ENCODE measurements at places on chromosomes 1 and 21.

DNA sequence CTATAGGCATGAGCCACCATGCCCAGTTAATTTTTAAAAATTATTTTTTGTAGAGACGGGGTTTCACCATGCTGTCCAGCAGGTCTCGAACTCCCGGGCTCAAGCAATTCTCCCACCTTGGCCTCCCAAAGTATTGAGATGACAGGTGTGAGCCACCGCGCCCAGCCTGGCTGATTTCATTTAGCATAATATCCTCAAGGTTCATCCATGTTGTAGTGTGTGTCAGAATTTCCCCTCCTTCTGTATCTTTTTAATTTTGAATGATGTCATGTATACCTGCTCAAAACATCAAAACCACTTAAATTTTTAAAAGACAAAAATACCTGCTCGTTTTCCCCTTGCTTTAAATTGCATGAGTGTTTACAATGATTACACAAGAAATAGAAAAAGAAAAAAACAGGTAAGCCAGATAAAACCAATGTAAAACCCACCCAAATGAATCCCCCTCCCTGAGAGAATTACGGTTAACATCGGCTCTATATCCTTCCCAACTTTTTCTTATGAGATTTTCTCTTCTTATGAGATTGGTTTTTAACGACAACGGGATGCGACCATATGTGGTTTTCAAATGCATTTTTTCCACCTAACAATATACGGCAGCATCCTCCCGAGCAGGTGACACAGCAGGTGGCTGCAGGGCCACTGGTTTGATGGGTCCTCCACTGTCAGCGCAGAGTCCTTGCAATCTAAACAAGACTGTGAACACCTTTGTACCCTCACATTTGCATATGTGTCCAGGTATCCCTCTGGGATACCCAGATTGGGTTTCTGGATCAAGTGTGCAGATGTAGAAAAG is 22.1 kb downstream of the IFFO2 start:
- no peak for DNase-seq

DNA sequence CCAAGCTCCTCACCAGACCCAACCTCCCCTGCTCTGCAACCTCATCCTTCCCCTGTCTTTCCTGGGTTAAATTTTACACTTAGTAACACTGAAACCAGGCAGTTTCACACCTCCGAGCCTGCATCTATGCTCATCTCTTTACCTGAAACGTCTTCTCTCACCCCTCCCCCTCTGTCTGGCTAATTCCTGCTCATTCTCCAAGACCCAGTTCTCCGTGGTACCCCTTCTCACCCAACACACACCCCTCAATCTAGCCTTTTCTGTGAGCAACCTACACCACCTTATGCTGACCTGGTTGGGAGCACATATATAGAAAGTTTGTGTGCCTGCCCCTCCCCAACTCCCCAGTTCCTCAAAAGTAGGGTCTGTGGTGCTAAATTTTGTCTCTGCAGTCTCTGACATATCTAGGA is 3.7 kb upstream of the KIAA1614 start:
- no peak for DNase-seq

DNA sequence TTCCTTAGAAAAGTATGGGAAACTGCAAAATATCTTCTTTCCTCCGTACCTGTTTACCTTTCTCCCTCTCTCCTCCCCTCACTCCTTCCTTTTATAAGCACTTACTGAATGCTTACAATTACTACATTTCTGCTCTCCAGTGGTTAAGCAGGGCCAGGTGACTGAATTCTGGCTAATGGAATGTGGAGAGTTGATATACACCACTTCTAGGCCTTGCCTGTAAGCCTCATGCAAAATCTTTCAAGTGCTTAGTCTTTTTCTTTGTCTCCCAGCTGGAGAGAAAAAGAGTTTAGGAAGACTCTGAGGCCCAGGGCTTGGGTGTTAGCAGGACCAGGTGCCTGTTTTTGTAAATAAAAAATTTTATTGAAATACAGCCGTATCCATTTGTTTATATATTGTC is 77.7 kb upstream of the CACNA1E start:
- no peak for DNase-seq

DNA sequence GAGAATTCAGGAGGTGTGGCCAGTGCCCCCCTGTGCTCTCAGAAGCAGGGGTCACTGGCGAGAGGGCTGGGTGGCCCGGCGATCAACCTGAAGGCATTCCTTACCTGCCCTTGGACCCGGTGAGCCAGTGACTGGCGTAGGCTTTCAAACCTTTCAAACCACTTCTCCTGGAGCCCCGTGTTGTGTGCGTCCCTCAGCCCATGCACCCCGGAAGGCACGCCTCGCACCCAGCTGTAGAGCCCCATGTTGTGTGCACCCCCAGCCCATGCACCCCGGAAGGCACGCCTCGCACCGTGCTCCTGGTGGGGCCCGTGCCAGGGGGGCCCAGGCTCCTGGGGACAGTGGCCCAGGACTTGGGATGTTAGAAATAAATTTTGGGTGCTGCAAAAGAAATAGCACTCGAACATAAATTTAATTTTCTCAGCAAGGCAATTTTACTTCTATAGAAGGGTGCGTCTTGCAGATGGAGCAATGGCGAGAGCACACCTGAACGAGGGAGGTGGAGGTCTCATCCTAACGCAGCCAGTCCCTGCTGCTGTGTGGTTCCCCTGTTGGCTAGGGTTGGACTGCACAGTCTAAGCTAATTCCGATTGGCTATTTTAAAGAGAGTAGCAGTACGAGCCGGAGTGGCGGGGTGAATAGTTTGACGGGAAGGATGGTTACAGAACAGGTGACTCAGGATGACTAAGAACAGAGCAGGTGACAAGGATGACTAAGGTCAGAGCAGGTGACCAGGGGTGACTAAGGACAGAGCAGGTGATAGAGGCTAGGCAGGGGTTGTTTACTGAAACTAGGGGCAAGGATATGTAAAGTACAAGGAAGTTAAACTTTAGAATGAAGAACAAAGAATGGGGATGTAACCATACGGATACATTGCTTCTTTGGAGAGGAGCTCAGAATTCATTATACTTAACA is 47.4 kb downstream of the PRKCZ start:
- DNase-seq, result no peak

DNA sequence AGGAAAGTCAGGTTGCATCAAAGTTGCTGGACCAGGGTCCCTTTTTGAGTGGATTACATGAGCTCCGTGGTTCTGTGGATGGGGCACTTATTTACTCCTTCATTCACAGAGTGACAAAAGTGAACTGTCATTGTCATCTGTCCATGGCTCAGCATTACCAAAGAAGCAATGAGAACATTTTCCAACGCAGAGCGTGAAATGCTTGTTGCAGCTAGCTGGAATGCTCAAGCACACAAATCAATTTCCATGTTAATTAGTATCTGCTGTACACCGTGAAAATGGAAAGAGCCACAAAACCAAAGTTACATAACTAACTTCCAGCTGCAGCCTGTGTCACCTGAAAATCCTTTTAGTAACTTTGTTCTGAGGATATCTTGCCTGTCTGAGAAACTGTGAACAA is 78.9 kb downstream of the MT1HL1 start:
- DNase-seq, result no peak

GRCh38 chr21:43021756-43022600 is 47.6 kb downstream of the PKNOX1 start:
- DNase-seq, result no peak

- DNase-seq, result no peak
These were observed 466.4 kb downstream of the NPHP4 start for GRCh38 chr1:5525597-5526384.

- DNase-seq, result peak; percentile 63
These were observed 84.9 kb upstream of the DMRTA2 start for GRCh38 chr1:50508040-50508586.

DNA sequence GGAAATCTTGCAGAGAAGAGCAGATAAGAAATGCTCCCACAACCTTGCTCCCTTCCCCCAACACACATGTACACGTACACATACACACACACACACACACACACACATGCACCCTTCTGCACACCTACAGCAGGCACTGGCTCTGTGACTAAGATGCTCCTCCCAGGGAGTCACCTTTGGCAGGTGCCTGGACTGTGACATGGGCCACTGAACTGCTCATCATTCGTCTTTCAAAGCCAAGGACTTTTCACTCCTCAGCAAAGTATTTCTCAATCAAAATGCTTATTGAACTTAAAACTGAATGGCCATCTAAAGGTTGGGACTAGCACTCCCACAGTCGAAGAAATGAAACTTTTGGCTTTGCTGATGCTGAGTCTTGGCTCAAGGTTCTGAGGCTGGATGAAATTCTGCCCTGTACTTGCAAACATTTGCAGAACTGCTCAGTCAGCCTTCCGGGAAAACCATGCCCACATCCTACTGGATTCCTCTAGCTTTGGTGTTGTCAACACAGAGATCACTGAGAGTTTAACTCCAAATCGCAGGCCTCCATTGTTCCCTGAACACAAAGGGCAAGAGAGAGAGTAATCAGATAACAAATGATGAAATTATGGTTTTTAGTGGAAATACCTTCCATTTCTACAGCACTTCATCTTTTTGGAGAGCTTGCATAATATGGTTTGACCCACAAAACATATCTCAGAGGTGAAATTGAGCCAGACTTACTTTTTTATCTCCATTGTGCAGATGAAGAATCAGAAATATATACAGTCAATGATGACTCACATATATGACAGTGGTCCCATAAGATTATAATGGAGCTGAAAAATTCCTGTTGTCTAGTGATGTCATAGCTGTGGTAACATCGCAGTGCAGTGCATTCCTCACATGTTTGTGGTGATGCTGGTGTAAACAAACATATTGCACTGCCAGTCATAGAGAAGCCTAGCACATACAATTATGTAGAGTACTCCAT is 72.4 kb upstream of the BCAR3 start:
- DNase-seq, result peak; percentile 63

- DNase-seq, result no peak
These were observed at the start of gene OR2L5 for GRCh38 chr1:248013229-248013710. TSS of gene OR2L5 (plus strand) at chr1:248013660. CDS start at chr1:248021948, 8,288 bp downstream.

- DNase-seq, result peak; percentile 78
These were observed 8.6 kb downstream of the YBEY start for GRCh38 chr21:46294647-46295176.

DNA sequence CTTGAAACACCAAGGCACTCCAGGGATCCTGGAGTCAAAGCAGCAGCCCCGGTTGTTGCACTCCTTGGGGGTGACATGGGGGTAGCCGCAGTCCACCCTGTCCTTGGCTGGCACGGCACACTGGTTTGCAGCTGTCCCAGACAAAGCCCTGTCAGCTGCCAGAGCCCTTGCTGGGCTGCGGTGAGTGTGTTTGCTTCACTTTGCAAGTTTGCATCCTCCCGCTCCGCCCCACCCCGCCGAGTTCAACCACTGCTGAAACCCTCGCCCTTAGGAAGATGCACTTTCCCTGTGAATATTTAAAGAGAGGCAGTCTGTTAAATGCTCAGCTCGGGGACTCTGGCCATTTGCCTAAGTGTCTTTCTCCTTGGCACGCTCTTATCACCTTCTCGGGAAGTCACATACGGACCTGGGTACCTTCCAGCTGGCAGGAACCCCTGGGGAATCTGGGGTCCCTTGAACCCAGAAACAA is 1.7 kb downstream of the TFF3 start:
- no peak for DNase-seq

DNA sequence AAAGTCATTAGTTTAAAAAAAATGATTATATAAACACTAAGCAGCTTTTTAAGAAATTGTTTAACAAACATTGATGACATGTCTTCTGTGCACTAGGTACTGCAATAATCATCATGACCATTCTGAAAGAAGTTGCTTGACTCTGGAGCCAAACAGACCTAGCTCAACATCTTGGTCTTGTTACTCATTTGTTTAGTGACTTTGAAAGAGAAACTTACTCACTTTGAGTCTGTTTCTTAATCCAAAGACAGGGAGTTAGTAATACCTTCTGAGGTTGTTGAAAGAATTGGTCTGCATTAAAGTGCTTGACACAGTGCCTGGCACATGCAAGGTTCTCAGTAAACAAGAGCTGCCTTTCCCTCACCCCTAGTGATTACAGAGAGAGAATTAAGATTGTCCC is 84.4 kb downstream of the SGIP1 start:
- no peak for DNase-seq

DNA sequence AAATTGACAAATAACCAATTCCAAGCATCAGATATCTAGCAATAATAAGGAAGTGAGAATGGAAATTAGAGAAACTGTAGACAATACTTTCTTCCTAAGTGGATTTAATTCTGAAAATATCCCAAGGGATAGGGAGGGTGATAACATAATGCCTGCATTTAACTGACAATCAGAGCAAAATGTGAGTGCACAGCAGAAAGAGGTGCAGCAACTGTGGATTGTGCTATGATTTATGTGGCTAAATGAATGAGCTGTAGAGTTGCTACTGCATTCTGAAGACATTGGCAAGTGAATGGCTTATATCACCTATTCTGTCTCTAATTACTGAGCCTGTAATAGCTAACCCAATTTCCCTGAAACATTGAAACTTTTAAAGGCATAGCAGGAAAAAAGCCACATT is 39.0 kb downstream of the OLFM3 start:
- DNase-seq, result no peak

- no peak for DNase-seq
These were observed 5.5 kb downstream of the ETNK2 start for GRCh38 chr1:204146309-204146708.

GRCh38 chr1:167109125-167109524 is 15.2 kb downstream of the STYXL2 start:
- DNase-seq, result no peak

- no peak for DNase-seq
These were observed 71.4 kb upstream of the GORAB start for GRCh38 chr1:170460414-170461155.

DNA sequence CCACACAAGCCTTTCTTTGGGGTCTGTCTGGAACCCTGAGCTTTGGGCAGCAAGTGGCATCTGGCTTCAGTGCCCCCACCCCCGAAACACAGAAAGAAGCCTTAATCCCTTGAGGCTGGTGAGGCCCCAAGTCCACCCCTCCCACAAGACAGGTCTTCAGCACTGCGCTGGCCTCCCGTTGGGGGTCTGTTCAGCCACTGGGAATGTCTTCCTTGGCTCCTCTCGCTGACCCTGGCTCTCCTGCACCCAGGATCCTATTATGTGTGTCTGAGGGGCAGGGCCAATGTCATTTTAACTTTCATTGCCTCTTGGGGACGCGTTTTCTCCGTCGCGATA is 26.9 kb downstream of the ATP8B2 start:
- peak; percentile 15 for DNase-seq

GRCh38 chr1:182192966-182193365 is 131.5 kb upstream of the ZNF648 start:
- DNase-seq, result peak; percentile 78
